Activated CD4-positive, alpha-beta T cell treated with anti-CD3 and anti-CD28 coated beads, Interleukin-2, amount 50 U/mL, for 1 hour (primary cell): ENCODE measurements at places on chromosomes 11 and 22.

- DNase-seq = no peak
These were observed 104.7 kb downstream of the ETS1 start for GRCh38 chr11:128482512-128483191.

DNA sequence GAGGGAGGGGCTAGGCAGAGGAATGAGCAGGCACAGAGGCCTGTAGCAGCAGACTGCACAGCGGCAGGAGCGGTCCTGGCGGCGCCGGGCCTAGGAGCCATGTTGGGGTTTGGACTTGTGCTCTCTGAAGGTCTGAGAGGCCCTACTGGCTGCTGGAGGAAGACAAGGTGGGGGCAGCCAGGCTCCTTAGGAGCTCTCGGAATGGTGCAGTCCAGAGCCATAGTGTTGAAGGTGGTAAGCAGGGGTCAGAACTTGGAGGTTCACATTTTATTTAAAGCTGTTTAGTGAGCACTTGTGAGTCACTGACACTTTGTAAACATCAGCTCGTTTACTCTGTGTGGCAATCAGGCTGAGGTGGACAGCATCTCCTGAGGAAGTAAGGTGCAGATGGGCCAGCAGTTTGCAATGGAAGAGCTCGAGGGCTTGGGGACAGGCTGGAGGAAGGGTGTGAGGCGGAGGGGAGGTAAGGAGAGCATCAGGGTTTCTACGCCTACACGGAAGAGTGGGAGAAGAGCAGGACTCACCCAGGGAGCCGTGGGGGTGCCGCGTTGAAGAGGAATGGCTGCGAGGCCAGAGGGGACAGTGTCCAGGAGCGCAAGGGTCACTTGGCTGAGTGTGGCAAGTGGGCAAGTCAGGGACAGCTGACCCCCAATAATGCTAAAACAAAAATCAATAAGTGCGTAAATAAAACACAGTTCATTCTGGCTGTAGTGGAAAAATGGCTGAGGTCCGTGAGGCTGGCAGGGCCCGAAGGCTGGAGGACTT lies 10.0 kb upstream of the TMEM191C start:
- DNase-seq = no peak

GRCh38 chr11:74980634-74981033 lies 8.1 kb upstream of the NEU3 start:
- no peak for DNase-seq

DNA sequence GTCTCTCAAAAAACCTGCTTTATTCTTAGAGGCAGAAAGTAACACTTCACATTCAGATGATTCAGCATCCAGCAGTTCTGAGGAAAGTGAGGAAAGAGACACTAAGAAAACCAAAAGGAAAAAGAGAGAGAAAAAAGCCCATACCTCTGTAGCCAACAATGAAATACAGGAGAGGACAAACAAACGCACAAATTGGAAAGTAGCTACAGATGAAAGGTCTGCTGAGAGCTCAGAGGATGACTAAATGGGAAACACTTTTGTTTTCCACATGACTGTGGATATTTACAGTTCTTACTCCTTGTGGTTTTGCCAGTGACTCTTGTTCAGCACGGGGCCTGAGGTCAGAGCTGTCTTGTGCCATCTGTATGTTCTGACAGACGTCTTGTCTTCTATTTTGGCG lies 3.8 kb downstream of the TIMM8B start:
- no peak for DNase-seq

GRCh38 chr11:15700456-15700855 lies 585.7 kb downstream of the INSC start:
- DNase-seq = no peak

GRCh38 chr11:91660036-91660435 lies 564.6 kb upstream of the FAT3 start:
- DNase-seq = no peak

DNA sequence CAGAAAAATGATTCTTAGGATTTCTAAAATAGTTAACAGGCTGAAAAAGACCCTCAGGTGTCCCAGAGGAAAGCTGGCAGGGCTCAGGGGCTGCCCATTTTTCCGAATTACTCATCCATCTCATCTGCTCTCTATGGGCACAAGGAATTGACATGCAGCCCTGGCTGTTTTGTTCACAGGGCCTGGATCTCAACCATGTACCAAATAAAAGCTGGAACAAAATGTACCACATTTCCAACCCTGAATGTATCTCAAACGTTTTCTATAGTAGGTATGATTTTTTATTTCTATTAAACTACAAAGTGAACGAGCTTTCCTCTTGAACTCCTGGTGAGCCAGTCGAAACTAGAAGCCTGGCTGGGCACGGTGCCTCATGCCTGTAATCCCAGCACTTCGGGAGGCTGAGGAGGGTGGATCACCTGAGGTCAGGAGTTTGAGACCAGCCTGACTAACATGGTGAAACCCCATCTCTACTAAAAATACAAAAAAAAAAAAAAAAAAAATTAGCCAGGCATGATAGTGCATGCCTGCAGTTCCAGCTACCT lies 43.8 kb upstream of the RASD2 start:
- DNase-seq = no peak

DNA sequence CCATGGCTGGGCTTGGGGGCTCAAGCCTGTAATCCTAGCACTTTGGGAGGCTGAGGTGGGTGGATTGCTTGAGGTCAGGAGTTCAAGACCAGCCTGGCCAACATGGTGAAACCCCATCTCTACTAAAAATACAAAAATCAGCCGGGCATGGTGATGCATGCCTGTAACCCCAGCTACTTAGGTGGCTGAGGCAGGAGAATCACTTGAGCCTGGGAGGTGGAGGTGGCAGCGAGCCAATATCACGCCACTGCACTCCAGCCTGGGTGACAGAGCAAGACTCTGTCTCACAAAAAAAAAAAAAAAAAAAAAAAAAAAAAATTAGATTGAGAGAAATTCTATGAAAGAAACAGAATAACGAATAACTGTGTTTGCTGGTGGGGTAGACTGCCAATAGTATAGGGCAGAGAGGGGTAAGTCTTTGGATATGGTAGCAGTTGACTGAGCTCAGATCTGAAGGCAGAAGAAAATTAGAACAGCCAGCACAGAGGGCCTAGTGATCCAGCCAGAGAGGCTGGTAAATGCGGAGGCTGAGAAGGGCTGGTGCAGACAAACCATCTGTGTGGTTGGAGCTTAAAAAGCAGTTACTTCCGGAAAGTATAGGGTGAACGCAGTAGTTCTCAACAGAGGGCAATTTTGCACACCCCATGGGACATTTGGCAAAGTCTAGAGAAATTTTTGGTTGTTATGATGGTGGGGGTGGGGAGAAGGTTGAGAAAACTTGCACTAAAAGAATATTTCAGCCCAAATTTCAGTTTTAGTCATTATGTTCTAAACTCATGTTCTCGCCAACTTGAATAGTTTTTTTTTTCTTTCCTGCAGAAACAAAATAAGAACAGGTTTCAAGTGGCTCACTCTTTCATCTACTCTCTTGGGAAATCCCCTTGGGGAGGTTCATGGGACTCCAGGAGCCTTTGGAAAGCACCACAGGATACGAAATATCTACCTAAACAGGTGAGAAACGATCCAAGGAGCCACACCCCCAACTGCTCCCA lies 1.6 kb upstream of the HORMAD2 start:
- peak; percentile 8 for DNase-seq

DNA sequence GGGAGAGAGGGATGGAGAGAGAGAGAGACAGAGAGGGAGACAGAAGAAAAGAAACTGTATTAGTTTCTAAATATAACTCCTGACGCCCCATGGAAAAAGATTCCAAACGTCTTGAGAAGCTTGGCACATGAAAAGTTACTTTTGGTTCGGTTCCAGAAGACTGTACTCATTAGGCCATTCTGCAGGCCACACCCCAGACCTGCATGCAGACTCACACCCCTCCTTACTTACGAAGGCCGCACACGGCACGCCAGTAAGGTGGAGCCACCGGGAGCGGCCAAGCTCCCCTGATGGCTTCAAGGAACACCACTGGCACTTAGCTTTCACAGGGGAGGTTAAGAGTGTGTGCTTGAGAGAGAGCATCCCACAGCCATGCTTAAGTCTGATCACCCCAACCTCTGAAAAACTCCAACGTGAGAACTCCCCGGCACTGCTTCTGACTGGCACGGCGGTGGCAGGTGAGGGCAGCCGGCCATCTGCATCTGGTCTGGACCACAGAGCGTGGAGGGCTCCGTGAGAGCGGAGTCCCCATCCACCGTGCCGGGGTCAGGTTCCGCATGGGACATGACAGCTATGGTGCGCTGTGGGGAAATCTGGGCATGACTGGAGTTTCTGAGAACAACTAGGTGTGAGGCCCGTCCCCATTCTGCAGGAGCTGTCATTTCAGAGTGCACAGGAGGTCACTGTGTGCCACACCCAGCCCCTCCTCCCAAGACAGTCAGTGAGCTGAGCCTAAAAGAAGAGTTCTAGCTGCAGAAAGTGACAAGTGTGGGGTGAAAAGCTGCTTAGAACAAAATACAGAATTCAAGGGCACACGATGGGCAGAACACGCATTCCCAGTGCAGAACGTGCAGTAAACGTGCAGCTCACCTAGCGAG lies 62.4 kb downstream of the MYH9 start:
- no peak for DNase-seq

DNA sequence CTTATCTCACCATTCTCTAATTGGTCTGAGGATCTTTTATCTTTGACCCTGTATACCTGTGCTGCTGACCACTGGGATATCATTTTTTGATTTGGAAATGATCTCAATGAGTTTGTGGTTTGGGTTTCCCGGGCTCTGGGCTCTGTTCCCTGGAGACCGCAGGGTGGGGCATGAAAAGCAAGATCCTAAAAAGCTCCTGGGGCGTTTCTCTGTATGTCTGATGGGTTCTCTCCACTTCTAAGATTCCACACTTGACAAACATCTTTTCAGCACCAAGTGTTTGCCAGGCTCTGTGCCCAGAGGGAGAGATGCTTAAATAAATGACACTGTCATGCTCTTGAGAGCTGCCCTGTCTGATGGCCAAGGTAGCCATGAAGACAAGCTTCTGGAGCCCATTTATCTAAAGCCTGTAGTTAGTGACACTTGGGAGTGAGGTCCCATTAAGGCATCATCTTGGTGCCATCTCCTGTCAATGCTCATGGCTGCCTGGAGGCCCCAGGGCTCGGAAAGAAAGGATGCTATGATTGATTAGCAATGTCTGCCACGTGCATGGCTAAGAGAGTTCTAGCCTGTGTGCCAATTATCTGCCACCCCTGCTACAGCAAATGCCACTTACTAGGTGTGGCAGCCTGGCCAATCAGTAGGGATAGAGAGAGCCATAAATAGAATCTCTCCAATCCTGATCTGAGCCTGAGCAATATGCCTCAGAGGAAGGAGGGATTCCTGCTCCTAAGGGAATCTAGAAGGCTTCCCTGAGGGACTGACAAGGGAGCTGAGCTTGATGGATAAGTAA lies 531.6 kb downstream of the MN1 start:
- DNase-seq = no peak

DNA sequence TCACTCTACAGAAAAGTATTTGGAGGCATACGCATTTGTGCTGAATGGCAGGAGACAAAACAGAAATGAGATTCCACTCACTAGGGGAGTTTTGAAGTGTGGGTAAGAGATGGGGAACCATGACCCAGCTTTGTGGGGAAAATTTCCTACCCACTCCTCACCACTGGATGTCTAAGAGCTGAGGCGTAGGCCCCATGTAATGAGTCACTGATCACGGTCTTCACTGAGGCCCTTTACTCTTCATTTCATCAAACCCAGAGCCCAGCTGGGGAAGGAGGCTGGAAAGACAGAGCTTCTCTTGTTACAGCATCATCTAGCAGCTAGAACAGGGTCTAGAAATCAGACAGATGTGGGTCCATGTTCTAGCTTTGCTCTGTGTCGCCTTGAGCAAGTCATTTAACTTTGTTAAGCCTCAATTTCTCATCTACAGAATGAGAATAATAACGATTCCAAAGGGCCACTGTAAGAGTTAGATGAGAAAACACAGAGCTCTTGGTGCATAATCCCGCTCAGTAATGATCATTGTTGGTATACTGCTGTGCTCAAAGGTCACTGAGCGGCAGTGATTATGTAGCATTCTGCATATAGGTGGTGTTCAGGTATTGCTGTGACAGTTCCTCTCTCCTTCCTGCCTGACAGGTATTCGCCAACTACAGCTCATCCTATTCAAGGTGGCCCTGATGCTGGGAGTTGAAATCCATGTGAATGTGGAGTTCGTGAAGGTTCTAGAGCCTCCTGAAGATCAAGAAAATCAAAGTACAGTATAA lies 97.2 kb downstream of the MICAL2 start:
- DNase-seq = no peak

DNA sequence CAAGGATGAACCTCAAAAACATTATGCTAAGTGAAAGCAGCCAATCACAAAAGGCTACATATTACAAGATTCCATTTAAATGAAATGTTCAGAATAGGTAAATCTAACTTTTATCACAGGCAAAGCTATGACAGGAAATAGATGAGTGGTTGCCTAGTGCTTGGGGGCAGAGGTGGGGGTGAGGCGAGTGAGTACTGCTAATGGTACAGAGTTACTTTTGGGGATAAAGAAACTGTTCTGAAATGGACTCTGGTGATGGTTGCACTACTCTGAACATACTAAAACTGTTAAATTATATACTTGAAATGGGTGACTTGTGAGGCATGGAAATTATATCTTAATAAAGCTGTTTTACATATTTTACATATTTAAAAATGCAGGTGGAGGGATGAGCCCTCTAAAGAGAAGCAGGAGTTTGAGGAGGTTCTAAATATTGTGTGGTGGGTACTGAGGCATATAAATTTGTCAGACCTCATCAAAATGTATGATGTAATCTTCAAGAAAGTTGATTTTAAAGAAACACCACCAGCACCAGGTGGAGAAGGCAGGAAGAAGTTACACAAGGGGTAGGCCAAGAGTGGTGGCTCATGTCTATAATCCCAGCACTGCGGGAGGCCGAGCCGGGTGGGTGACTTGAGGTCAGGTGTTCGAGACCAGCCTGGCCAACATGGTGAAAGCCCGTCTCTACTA lies 3.6 kb downstream of the SLC43A1 start:
- DNase-seq = no peak

- DNase-seq = no peak
These were observed 4.4 kb downstream of the HINFP start for GRCh38 chr11:119125821-119126220.

GRCh38 chr11:64238999-64239398 lies 1.9 kb upstream of the FKBP2 start:
- DNase-seq = no peak

GRCh38 chr11:108115500-108116140 lies 5.7 kb upstream of the ACAT1 start:
- DNase-seq = no peak

DNA sequence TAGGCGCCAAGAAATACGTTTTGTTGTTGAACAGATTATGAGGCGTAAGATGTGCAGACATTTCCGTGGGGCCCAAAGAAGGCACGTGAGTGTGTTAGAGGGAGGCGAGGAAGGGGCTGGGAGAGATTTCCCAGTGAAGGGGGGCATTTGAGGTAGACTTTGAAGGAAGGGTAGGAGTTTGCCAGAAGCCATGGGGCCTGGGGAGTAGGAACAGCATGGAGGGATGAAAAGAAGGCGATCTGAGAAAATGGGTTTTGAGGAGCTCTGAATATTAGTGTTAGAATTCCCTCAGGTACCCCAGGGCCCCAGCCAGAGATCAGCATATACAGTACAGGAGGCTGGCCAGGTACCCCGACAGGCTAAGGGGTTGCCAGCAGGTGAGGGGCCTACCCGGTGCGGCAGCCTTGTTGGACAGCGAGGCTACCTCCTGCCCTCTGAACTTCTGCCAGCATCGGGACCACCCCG lies 414 bp upstream of the MIEF1 start:
- DNase-seq = no peak
